Fibroblast of lung (primary cell): ENCODE measurements at places on chromosomes 12 and 14. TPM values are rescaled to one million over a fixed set of nuclear protein-coding genes. Genes with fewer than 3 reads are reported as not detected.

- peaks cover 6% of the 10 kb centered on the region for H3K27me3 ChIP-seq
- no peaks in the 10 kb centered on the region for H3K4me1 ChIP-seq
- DNase-seq: no peak
- H3K27ac ChIP-seq: no peak overlapping the region
- H3K4me3 ChIP-seq: no peak overlapping the region
These were observed 19.7 kb upstream of the DUSP16 start for GRCh38 chr12:12582193-12582881.

The GLS2 gene
- under 0.01 and 0.17 TPM in 2 replicates for total RNA-seq

GRCh38 chr14:96711559-96712267 lies 85.5 kb upstream of the VRK1 start:
- no peak for DNase-seq
- H3K4me1 ChIP-seq: no peaks in the 10 kb centered on the region
- no peak overlapping the region for H3K27ac ChIP-seq
- no peaks in the 10 kb centered on the region for H3K27me3 ChIP-seq

- no peaks in the 10 kb centered on the region for H3K4me1 ChIP-seq
- DNase-seq: no peak
- H3K4me3 ChIP-seq: no peak overlapping the region
- H3K27me3 ChIP-seq: no peaks in the 10 kb centered on the region
These were observed 1237.0 kb upstream of the USP15 start for GRCh38 chr12:61023231-61023630.

- H3K27ac ChIP-seq: peak overlapping the region; percentile 46
- no peaks in the 10 kb centered on the region for H3K36me3 ChIP-seq
- peaks cover 34% of the 10 kb centered on the region for H3K4me1 ChIP-seq
- no peaks in the 10 kb centered on the region for H3K27me3 ChIP-seq
- peak; percentile 47 for DNase-seq
- H3K4me3 ChIP-seq: no peak overlapping the region
These were observed 106.5 kb downstream of the SAMD4A start for GRCh38 chr14:54673193-54674045.

GRCh38 chr12:124762791-124763593 lies 100.7 kb downstream of the SCARB1 start:
- H3K27ac ChIP-seq: no peak overlapping the region
- peaks cover 16% of the 10 kb centered on the region for H3K27me3 ChIP-seq
- no peak overlapping the region for H3K4me3 ChIP-seq
- no peaks in the 10 kb centered on the region for H3K36me3 ChIP-seq
- peak; percentile 84 for DNase-seq
- peaks cover 6% of the 10 kb centered on the region for H3K4me1 ChIP-seq

- H3K4me3 ChIP-seq: no peak overlapping the region
- peak; percentile 75 for DNase-seq
- peak overlapping the region; percentile 77 for H3K27ac ChIP-seq
- H3K4me1 ChIP-seq: peaks cover 11% of the 10 kb centered on the region
- H3K36me3 ChIP-seq: no peaks in the 10 kb centered on the region
- H3K27me3 ChIP-seq: no peaks in the 10 kb centered on the region
These were observed 2.0 kb upstream of the STON2 start for GRCh38 chr14:81402123-81402495.

The KCNC2 gene
- not detected in 2 replicates for total RNA-seq

- peaks cover 15% of the 10 kb centered on the region for H3K27me3 ChIP-seq
- no peak overlapping the region for H3K4me3 ChIP-seq
- no peak overlapping the region for H3K27ac ChIP-seq
- no peak for DNase-seq
These were observed 1.3 kb upstream of the KRT72 start for GRCh38 chr12:52602552-52602951.

GRCh38 chr14:82342596-82342995 lies 808.9 kb upstream of the SEL1L start:
- H3K27me3 ChIP-seq: no peaks in the 10 kb centered on the region
- H3K36me3 ChIP-seq: no peaks in the 10 kb centered on the region
- H3K4me1 ChIP-seq: no peaks in the 10 kb centered on the region
- H3K27ac ChIP-seq: no peak overlapping the region
- DNase-seq: no peak

- no peak for DNase-seq
- H3K27me3 ChIP-seq: no peaks in the 10 kb centered on the region
- H3K4me1 ChIP-seq: no peaks in the 10 kb centered on the region
- H3K27ac ChIP-seq: no peak overlapping the region
These were observed 505.2 kb downstream of the BCL11B start for GRCh38 chr14:98766818-98767217.

DNA sequence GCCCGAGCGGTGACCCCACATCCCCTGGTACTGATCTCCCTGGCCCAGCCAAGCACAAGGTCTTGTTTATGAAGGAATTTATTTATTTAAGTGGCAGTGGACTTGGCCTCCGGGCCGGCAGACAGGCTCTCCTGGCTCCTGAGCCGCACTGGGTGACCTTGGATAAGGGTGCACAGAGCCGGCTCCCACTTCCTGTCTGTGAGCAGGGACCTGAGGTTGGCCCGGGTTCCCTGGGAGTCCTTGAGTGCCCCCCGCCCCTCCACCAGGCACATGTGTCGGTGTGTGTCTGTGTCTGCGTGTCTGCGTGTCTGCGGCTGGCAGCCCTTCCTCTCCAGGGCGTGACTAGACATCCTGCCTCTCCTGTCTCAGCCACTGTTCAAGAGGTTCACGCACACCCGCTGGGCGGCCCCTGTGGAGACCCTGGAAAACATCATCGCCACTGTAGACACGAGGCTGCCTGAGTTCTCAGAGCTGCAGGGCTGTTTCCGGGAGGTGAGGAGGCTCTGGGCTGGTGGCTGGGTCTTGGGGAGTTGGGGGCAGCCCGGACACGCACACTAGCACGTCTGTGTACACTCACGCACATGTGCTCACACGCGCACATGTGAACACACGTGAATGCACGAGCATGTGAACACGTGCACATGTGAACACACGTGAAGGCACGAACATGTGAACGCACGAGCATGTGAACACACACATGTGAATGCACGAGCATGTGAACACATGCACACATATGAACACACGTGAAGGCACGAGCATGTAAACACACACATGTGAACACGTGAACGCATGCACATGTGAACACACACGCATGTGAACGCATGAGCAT lies 9.3 kb downstream of the TNFAIP2 start:
- no peak overlapping the region for H3K4me3 ChIP-seq
- peaks cover 14% of the 10 kb centered on the region for H3K4me1 ChIP-seq
- no peaks in the 10 kb centered on the region for H3K27me3 ChIP-seq
- no peak for DNase-seq

GRCh38 chr14:96299441-96299840 lies 43.4 kb downstream of the BDKRB1 start:
- H3K4me1 ChIP-seq: no peaks in the 10 kb centered on the region
- no peaks in the 10 kb centered on the region for H3K36me3 ChIP-seq
- DNase-seq: no peak
- no peak overlapping the region for H3K27ac ChIP-seq
- H3K4me3 ChIP-seq: no peak overlapping the region
- H3K27me3 ChIP-seq: no peaks in the 10 kb centered on the region

DNA sequence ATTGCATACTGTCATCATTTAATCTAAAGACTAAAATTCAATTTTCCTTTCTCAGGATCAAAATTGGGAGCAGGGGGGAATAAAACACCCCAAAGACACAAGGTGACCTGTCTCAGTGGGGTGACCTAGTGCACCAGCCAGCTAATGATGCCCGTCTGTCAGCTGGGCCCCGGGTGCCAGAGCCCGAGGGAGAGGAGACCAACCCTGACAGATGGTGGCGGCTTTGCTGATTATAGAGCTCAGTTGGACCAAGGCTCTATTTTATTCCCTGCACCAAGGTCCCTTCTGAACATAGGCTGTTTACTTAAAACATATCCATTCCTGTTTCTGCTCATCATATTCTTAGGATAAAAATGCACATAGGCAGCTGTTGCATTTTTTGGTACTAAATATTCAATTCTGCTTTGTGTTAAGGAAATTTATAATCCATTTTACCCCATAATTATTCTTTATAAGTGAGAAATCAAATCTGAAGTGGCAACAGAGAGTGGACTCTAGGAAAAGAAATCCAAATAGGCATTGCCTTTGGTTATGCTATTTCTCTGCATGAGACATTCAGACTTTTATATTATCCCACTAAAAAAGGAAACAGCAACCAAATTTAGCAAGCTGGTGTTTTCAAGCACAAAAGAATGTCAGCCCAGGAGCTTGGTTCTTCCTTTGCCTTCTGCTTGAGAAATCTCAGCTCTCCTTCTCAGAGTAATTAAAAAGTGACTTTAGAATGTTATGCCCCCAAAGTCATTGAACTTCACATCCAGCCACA lies 96.8 kb upstream of the IFNG-AS1 start:
- no peak for DNase-seq
- H3K4me3 ChIP-seq: no peak overlapping the region
- H3K4me1 ChIP-seq: no peaks in the 10 kb centered on the region

DNA sequence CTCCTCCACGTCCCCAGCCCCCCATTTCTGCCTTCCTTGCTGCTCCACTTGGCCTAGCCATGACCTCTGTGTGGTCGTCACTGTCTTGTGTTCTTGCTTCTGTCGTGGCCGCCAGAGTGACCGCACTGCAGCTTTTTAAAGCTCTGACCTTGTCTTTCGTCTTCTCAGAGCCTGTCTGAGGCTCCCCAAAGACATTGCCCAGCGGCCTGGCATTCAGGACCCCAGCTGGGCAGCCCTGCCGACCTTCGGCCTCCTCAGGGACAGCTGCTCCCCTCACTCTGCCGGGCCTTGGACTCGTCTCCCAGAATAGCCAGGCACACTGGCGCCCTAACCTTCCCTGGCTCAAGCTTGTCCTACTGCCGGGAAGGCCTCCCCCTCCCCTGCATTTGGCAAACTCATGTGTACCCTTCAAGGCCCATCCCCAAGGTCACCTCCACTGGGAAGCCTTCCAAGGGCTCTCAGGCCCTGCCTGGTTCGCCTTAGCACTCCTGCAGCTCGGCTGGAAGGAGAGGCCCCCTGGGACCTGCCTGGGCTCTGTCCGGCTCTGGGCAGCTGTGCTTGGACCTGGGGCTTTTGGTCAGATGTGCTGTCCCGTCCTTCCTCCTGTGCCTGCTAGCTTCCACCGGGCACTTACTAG lies 15.7 kb upstream of the DLK1 start:
- no peak overlapping the region for H3K27ac ChIP-seq
- no peak for DNase-seq
- H3K4me3 ChIP-seq: no peak overlapping the region
- peaks cover 3% of the 10 kb centered on the region for H3K27me3 ChIP-seq

DNA sequence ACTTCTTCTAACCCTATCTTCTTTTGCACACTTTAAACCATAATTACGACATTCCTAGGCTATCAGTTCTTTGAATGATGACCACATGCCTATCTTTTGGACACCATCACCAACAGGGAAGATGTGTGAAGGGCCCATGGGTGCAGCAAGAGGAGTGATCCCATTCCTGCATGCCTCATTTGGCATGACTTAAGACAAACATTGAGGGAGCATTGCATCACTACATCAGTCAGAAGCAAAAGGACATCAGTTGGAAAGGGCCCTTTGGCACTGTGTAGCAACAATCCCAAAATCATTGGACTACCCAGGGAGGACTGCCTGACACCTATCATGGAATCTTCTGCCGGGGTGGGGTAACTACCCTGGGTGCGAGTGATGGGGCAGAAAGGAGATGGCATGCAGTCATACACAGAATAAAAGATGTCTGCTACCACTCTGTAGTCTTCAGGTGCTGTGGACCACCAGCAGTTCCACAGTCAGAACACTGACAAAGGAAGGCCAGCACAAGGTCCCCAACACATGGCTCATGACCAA lies 10.7 kb upstream of the TMBIM6 start:
- H3K27me3 ChIP-seq: peaks cover 7% of the 10 kb centered on the region
- H3K4me3 ChIP-seq: no peak overlapping the region
- DNase-seq: no peak

The SDR9C7 gene
- not detected in 2 replicates for total RNA-seq

DNA sequence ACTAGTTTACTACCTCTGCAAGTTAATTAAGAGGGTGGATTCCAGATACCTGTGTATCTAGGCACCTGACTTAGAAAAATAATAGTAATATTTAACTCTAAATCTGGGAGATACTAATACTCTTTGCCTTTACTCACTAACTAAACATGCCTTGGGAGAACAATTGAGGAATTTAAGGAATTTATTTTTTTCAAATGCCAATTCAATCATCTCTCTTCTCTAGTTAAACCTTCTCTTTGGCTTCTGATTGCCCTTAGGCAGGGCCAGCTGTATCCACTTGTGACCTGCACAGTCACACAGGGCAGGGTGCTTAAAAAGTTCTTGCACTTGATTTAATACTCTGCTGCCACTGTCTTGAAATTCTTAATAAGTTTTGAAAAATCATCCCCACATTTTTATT lies 142.4 kb downstream of the PLCZ1 start:
- H3K36me3 ChIP-seq: no peaks in the 10 kb centered on the region
- peak; percentile 5 for DNase-seq
- no peak overlapping the region for H3K4me3 ChIP-seq
- H3K4me1 ChIP-seq: no peaks in the 10 kb centered on the region
- H3K27me3 ChIP-seq: no peaks in the 10 kb centered on the region

DNA sequence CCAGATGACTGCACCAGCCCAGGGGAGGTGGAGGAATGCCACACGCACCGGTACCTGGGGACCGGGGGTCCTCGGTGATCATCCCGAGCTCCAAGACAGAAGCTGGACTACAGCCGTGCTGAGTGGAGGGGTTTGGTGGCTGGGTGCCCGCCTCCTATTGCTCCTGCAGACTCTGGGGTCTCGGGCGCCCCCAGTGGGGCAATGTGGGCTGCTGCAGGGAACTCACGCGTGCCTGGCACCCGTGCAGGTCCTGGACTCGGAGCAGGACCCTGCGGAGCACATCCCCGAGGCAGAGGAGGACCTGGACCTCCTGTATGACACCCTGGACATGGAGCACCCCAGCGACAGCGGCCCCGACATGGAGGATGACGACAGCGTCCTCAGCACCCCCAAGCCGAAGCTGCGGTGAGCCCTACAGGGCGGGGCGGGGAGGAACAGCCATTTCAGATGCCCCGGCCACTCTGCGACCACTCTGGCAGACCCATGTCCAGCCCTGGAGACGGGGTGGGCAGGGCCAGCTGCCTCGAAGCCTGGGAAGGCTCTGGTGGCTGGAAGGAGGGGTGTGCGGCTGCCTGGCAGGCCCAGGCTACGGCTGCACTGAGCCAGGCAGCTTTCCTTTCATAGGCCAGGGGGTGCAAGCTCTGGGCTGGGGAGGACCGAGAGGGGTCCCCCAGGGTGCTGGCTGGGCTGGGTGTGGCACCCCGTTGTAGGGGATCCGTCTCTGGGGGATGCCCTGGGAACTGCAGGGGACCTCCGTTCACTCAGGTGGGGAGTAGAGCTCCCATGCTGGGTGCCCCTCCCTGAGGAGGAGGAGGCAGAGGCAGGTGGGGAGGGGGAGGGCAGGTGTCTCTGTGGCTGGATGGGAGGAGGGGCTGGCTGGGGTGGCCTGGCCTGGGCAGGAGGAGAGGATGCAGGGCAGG lies 21.6 kb upstream of the TEX22 start:
- no peak for DNase-seq
- peaks cover 2% of the 10 kb centered on the region for H3K36me3 ChIP-seq
- H3K27me3 ChIP-seq: no peaks in the 10 kb centered on the region
- H3K4me3 ChIP-seq: no peak overlapping the region

DNA sequence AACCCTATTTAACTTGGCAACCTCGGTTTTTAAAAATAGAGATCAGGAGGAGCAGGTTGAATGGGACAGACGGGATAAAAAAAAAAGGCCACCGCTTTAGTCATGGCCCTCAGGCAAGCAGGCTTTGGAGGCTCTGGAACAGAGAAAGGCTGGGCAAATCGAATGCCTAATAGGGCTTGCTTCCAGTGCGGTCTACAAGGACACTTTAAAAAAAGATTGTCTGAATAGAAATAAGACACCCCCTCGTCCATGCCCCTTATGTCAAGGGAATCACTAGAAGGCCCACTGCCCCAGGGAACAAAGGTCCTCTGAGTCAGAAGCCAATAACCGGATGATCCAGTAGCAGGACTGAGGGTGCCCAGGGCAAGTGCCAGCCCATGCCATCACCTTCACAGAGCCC lies 265.8 kb downstream of the CPNE8 start:
- H3K27ac ChIP-seq: no peak overlapping the region
- H3K4me1 ChIP-seq: no peaks in the 10 kb centered on the region
- no peak overlapping the region for H3K4me3 ChIP-seq
- no peaks in the 10 kb centered on the region for H3K36me3 ChIP-seq
- H3K27me3 ChIP-seq: no peaks in the 10 kb centered on the region
- DNase-seq: no peak
